ENCODE measurements at places on chromosomes 7 and 10.
A peak's percentile ranks its signal among the peaks of the same experiment; 100 is the strongest.

DNA sequence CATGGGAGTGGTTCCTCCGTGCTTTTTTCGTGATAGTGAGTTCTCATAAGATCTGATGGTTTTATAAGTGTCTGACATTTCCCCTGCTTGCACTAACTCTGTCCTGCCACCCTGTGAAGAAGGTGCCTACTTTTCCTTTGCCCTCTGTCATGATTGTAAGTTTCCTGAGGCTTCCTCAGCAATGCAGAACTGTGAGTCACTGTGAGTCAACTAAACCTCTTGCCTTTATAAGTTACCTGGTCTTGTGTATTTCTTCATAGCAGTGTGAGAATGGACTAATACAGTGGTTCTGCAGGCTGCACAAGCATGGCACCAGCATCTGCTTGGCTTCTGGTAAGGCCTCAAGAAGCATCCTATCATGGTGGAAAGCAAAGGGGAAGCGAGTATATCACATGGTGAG, 1144.6 kb downstream of the SORCS3 start:
- DNase-seq: peak; percentile 21

GRCh38 chr10:34001087-34001580, 666.7 kb upstream of the NRP1 start:
- no peak for DNase-seq

- no peak for DNase-seq
Observed at GRCh38 chr10:75400771-75401568, 594 bp downstream of the ZNF503 start.

DNA sequence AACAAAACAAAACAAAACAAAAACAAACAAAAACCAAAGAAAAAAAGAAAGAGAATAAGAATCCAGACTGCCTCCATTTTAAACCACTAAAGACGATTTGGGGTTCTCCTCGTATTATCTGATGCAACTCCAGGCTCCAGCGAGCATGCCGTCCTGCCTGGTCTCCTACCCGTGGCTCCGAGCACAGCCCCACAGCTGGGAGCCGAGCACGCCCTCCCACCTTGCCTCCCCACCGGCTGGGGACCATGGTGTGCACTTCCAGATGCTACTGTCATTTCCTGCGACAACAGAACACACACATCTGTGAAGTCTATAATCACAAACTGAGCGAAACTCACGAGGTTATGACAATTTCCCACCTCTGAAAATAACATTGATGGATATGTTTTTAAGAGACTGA, 113.1 kb downstream of the ADARB2 start:
- no peak for DNase-seq

GRCh38 chr7:98329100-98329790, 47.8 kb downstream of the BRI3 start:
- no peak for DNase-seq

- DNase-seq: no peak
Observed at GRCh38 chr10:29948881-29949355, 110.5 kb downstream of the JCAD start.

GRCh38 chr7:127962589-127963361, 68.5 kb downstream of the LRRC4 start:
- DNase-seq: no peak

- no peak for DNase-seq
Observed at GRCh38 chr10:133442967-133443924, 10.5 kb upstream of the SCART1 start.

DNA sequence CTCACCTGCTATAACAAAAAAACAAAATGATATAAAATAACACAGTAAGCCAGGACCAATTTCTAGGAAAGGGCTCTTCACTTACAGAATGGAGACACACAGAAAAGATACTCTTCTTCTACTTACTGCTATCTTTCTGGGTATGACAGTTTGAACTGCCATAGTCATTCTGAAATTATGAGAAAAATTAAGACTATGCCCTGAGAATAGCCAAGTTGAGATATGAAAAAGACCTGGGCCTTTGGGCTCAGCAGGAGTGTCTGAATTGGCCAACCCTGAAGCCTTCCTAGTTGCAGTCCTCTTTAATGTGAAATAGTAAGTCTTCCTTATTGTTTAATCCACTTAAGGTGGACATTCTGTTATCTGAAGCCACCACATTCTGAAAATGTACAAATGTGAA, 519.5 kb downstream of the GRID1 start:
- no peak for DNase-seq

DNA sequence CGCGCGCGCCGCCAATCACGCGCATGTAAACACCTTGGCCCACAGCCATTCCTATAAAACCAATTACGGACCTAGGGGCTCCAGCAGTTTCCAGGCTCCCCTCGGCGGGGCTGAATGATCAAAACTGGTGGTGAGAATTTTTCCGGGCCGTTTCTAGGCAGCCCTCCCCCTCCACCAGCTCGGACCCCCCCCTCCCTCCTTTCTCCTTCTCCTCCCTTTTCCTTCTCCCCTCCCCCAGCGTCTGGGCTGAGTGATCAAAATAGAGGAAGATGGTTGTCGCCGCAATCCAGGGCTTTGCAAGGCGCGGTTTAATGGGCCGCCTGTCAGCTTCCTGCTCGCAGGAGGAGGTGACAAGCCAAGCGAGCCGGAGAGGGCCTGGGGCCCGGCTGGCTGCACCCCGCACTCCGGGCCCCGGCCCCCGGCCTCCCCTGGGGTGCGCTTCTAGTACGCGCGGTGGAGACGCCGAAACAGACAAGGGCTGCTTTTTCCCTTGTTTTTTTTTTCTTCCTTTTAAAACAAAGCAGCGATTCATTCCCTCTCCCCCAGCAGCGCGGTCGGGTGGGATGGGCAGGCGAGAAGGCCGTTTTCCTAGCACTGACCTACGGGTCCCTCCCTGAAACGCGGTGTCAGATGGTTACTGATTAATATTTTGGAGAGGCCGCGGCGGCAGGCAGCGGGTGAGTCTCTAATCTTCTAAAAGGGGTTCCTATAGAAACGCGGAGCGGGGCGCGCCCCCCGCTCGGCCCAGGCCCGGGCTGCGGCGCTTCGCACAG, 528 bp upstream of the TNRC18 start:
- peak; percentile 85 for DNase-seq

DNA sequence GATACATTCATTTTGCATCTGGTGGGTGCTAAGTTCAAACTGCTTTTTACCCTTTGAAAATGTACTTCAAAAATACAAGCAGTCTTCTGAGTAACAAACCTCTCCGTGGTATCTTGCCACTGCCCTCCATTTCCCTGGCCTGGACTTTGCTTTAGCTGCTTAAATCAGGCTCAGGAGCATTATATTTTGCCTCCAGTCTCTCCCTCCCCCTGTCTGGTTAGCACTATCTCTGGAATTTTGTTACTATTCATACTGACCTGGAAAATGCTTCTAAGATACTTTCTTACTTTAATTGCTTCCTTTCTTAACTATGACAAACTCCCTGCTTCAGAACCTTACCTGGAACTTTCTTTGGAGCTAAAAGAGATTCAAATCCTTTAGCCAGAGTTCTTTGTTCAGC, 369.8 kb downstream of the GFRA1 start:
- DNase-seq: no peak

DNA sequence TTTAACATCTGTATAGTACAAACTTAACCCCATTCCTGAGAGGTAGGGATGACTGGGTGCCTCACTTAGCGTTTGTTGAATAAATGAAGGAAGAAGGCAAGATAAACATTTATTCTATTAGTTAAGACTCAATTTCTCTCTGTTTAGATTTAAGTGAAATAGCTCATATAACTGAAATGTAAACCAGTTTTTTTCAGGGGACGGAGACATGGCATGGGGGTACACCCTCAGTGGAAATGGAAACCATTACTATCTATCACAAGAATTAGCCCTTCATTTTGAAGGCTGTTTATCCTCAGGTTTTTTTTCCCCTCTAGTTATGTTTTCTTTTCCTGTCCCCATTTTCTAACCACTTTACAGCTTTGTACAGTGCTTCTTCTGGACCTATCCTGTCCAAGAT, 35.6 kb upstream of the PDLIM1 start:
- DNase-seq: no peak

DNA sequence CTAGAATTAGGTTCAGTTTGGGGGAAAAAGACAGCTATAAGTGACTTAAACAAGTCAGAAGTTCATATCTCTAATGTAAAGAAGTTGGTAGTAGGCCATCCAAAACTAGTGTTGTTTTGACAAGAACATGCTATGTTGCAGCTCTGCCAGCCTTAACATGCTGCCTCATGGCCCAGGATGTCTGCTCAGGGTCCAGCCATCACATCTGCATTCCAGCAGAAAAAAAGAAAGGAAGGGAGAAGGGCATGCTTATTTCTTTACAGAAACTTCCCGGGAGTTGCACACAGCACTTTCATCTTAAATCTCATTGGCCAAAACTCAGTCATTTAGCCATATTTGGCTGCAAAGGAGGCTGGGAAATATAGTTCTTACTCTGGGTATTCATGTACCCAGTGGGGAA, 400.4 kb upstream of the PODXL start:
- no peak for DNase-seq

DNA sequence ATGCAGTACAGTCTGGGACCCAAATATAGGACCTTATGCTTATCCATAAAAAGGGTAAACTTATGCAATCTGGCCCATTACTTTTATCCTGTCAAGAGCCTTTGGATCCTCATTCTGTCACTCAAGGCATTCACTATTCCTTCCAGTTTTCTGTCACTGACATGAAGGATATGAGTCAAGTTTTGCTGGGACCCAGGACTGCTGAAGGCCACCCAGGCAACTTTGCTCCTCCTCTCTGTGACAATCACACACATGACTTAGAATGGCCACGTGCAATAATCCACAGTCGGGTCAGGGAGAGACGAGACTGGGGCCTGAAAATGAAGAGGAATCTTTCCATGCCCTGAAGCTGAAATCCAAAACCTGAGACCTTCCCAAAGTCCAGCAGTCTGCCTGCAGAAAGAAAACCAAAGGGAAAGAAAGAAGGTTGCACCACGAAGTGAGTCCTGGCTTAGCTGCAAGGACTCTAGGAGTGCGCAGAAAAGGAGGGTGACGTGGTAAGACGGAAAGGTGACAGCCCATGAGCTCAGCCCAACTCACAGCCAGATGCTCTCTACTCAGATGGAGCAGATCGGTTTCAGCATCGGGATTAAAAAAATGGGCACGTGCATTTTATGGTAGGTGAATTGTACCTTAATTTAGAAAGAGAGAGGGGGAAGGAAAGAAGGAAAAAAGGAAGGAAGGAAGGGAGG, 67.2 kb downstream of the VOPP1 start:
- DNase-seq: no peak

- DNase-seq: no peak
Observed at GRCh38 chr7:18607025-18607424, 111.5 kb downstream of the HDAC9 start.

DNA sequence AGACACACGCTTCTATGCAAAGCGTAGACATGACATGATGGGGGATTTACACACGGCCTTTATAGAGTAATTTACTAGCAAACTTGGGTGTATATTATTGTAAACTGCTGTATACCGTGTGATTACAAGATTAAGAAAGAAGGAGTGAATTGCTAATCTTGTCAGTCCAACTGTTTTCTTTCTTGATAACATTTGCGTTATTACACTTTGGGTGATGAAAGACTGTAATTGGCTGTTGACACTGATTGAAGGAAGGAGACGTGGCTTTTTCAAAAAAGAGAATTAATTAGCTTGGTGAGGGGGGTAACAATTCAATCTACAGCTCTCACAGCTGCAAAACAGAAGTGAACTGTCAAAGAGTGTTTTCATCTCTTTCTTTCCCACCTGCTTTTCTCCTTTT, 32.7 kb downstream of the SLC35B4 start:
- DNase-seq: no peak

- no peak for DNase-seq
Observed at GRCh38 chr7:68148440-68148839, 1151.8 kb downstream of the TYW1 start.

- DNase-seq: no peak
Observed at GRCh38 chr7:127438836-127439235, 46.3 kb upstream of the ZNF800 start.

DNA sequence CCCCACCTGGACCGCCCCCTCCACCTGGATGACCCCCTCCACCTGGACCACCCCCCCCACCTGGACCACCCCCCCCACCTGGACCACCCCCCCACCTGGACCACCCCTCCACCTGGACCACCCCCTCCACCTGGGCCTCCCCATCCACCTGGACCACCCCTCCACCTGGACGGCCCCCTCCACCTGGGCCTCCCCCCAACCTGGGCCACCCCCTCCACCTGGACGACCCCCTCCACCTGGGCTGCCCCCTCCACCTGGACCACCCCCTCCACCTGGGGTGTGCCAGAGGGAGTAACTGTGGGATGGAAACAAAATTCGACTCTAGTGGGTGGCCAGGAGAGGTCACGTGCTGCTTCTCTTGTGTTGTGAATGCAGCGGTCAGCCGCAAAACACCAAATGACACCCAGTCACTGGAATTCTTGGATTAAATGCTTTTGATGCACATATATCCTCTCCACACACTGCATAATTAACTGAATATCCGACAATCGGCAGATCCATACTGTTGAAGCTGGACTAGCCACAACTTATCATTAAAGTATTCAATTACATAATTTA, 316.7 kb downstream of the PTPRN2 start:
- no peak for DNase-seq

GRCh38 chr10:19169041-19169440, 120.4 kb downstream of the MALRD1 start:
- DNase-seq: no peak

- DNase-seq: no peak
Observed at GRCh38 chr7:39882148-39882784, 67.8 kb upstream of the CDK13 start.

GRCh38 chr10:60827791-60828488, 49.7 kb downstream of the CDK1 start:
- no peak for DNase-seq

- no peak for DNase-seq
Observed at GRCh38 chr7:82714883-82715282, 271.3 kb upstream of the CACNA2D1 start.

DNA sequence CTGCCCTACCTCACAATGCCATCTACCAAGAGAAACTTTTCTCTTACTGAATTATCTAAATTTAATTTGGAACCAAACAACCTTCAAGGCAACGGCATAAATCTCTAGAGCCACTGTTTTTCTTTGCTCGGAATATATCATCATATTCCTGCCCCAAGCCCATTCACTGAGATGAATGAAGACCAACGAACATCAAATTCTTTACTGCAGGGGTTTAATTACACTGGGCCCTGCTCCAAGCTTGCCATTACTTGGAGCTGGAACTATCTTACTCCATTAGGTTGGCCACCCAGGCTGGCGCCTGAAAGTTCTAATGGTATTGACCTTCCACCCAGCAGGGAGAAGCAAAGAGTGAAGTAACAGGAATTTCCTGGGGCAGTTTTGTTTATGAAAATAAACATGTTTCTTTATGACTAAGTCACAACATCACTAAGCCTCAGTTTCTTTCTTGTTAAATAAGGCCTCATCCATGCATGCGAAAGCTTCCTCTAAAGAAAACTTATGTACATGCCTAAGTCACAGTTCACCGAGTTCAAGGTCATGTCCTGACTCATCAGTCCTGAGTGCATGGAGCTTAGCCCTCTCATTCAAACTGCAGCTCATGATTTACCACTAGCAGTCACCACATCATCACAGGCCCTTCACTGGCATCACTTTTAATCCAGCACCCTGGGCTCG, 42.1 kb upstream of the ANAPC16 start:
- DNase-seq: no peak

All from kidney epithelial cell (primary cell).